Stimulated activated CD4-positive, alpha-beta T cell treated with anti-CD3 and anti-CD28 coated beads, Interleukin-1b, Interleukin-23, amount 100 ng/mL, for 1 hour (primary cell): ENCODE measurements at places on chromosomes 11 and 22.

DNA sequence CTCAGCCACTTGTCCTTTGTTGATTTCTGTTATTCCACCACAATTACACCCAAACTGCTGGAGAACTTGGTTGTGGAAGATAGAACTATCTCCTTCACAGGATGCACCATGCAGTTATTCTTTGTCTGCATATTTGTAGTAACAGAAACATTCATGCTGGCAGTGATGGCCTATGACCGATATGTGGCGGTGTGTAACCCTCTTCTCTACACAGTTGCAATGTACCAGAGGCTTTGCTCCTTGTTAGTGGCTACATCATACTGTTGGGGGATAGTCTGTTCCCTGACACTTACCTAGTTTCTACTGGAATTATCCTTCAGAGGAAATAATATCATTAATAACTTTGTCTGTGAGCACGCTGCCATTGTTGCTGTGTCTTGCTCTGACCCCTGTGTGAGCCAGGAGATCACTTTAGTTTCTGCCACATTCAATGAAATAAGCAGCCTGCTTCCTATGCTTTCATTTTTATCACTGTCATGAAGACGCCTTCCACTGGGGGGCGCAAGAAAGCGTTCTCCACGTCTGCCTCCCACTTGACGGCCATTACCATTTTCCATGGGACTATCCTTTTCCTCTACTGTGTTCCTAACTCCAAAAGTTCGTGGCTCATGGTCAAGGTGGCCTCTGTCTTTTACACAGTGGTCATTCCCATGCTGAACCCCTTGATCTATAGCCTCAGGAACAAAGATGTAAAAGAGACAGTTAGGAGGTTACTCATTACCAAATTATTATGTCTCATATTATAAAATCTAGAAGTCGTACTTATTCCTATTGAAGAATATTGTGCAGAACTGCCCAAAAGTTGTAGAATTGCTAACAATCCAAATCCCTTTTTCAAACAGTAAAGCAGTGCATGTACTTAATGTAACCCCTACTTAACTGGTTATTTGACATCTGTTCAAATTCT, 53.2 kb downstream of the OR4C6 start:
- no peak for DNase-seq

DNA sequence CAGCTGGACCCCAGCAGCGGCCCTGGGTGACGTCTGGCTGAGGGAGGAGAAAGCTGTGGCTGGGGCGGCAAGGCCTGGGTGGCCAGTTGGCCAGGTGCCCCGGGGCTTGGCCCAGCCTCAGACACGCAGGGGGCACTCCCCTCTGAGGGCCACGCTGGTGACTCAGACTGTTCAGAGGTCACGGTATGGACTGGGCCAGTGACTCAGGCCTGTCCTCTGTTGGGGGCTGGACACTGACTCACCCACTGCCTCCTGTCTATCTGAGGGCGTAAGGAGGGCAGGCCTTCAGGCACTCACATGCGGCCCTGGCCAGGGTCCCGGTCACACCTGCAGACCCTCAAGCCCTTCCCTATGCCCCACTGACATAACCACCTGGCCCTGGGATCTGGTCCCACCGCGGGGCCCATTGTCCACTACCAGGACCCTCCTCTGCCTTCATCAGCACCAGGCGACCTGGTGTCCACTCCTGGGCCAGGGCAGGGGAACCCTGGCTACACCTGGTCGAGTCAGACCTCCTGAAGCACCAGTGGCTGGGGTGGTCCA, 3.7 kb upstream of the MUC5AC start:
- no peak for DNase-seq

DNA sequence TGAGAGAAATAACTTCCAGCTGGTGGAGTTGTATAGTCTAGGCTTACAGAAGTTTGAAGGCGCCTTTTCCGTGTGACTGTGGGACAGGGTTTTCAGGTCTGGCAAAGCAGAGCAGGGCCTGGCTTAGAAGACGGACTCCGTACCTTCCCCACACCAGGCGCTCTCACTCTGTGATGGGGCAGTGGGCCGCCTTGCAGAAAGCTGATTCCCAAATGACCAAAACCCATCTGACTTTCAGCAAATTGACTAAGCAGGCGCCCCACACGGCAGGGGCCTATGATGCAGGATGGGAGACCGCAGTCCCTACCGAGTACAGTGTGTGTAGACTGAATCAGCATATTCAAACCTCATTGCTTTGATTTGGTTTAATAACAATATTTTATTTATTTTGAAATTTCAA, 85.8 kb upstream of the TMEM45B start:
- no peak for DNase-seq

GRCh38 chr11:17786824-17787525, 52.4 kb downstream of the KCNC1 start:
- DNase-seq = no peak

DNA sequence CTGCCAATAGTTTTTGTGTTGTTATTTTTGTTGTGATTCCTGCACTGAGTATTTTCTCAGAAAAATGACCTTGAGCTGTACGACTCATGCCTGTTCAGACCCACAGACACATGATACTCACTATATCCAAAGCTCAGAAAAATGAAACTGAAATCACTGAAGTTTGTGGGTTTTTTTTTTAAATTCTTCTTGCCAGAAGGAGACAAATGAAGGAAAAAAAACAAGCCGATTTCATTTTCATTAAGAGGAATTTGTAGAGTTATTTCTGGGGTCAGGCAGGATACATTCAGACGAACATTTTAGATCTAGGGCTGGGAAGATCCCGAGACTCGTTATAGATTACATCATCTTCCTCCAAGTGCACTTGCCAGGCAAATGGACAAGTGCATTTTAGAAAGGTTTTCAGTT, 60.4 kb downstream of the BMAL1 start:
- no peak for DNase-seq

DNA sequence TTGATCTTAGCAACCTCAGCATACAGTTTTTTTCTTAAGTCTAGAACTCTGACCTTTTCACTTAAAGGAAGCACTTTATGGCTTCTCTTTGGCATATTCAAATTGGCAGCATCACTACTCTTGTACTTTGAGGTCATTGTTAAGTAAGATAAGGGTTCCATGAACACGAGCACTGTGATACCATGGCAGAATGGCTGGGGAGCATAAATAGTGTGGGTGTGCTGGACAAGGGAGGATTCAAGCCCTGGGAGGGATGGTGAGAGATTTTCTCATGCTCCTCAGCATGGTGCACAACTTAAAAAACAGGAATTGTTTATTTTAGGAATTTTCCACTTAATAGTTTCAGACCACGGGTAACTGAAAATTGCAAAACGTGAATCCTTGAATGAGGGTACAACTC, 111.4 kb downstream of the ATXN10 start:
- no peak for DNase-seq

GRCh38 chr11:3873712-3874349, 18.4 kb downstream of the STIM1 start:
- no peak for DNase-seq

- DNase-seq = no peak
These were observed 42.6 kb downstream of the ANO1 start for GRCh38 chr11:70120674-70121073.

DNA sequence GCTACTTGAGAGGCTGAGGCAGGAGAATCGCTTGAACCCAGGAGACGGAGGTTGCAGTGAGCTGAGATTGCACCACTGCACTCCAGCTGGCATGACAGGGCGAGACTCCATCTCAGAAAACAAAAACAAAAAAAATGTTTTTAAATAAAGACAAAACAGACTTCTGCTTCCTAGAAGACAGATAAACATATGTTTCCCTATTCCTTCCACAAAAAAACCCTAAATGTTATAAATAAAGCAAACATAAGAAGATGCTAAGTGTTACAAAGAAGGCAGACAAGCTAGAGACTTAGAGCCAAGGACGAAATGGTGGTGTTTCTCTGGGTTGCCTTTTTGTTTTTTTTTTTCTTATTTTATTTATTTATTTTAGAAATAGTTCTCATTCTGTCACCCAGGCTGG, 5.6 kb upstream of the CLDN5 start:
- no peak for DNase-seq

- no peak for DNase-seq
These were observed 438.2 kb downstream of the BUD13 start for GRCh38 chr11:116334596-116334995.

GRCh38 chr11:61744609-61745156, 7.8 kb upstream of the MYRF start:
- no peak for DNase-seq

- no peak for DNase-seq
These were observed 45.8 kb downstream of the PPFIBP2 start for GRCh38 chr11:7559398-7560283.

GRCh38 chr11:132840660-132841059, 691.6 kb downstream of the OPCML start:
- DNase-seq = no peak

- DNase-seq = no peak
These were observed 125.1 kb upstream of the ZBED5 start for GRCh38 chr11:10982704-10983510.

- no peak for DNase-seq
These were observed 14.3 kb downstream of the ATP5MG start for GRCh38 chr11:118415739-118416068.
